ENCODE measurements at places on chromosomes 16 and 17.

DNA sequence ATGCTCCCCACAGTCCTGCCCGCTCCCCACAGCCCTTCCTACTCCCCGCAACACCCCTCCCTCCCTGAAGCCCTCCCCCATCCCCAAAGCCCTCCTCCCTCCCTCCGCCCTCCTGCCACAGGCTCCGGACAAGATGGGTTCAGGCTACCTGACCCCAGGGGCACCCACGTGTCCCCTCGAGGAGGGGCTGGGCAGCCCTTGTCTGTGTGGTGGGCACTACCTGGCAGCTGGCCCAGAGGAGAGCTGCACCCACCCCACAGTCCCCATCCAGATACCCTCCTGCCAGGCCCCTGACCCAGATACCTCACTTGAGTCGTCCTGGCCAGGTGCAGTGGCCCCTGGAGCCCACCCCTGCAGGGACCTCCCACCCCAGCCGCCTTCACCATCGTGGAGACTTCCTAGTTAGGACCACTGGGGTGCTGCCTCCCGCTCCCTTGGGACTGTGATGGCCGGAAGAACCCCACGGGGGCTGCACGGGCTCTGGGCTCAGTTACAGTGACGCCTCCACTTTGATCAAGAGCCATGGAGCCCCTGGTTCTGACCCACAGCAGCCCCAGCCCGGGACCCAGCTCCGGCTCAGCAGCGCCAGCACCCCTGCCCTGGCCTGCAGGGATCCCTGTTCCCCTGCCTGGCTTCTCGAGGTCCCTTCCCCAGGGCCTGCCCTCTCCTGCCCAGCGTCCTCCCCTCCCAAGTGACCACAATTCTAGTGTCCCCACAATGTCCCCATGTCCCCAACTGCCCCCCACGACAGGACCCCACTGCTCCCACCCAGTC, 806 bp downstream of the PERCC1 start:
- no peak for DNase-seq

- DNase-seq, result no peak
Measured at GRCh38 chr17:77218902-77219301, 78.1 kb downstream of the SEC14L1 start.

- DNase-seq, result no peak
Measured at GRCh38 chr16:72978212-72978611, 69.7 kb downstream of the ZFHX3 start.

DNA sequence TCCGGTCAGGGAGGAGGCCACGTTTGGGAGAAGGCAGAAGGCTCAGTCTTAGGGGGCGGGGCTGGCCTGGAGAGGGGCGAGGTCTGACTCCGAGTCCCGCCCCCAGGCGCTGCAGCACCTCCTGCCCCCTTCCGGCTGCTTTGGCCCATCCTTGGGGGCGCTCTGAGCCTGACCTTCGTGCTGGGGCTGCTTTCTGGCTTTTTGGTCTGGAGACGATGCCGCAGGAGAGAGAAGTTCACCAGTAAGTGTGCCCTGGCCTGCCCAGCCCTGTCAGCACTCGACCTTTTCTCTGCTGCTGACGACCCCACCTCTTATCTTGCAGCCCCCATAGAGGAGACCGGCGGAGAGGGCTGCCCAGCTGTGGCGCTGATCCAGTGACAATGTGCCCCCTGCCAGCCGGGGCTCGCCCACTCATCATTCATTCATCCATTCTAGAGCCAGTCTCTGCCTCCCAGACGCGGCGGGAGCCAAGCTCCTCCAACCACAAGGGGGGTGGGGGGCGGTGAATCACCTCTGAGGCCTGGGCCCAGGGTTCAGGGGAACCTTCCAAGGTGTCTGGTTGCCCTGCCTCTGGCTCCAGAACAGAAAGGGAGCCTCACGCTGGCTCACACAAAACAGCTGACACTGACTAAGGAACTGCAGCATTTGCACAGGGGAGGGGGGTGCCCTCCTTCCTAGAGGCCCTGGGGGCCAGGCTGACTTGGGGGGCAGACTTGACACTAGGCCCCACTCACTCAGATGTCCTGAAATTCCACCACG, 1.5 kb downstream of the TNFRSF12A start:
- DNase-seq, result no peak

- DNase-seq, result no peak
Measured at GRCh38 chr17:9470171-9470570, 105.4 kb downstream of the STX8 start.
